ENCODE measurements at places on chromosomes 6 and 20.

DNA sequence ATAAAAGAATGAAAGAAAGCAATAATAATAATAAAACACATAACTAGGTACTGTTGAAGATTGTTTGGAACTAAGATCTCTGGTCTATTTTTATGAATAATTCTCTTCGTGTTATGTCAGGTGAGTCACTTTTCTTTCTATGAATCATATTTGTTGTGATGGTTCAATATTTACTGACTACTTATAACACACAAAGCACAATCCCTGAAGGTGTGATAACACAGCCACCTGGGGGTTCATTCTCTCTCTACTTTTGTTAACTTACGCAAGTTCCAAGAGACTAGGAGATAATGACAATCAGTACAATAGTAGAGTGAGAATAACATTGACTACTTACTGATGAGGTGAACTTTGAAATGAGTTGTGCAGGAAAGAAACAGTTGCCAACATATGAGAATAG, 149.9 kb downstream of the IBTK start:
- DNase-seq = no peak

DNA sequence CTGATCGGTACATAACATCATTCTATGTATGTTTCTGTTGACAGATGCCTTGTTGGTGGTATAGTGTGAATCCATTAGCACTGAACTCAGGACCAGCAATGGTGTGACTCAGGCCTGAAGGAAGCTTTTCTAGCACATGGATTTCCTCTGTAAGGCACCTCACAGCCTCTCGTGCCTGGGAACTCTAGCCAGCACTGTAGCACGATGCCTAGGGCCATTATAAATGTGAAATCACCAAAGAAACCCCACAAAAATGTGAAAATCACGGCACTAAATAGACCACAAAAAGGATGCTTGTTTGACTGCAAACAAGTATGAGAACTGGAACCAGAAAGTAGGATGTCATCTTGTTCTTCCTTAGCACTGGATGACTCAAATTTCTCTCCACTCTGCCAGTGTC, 63.7 kb upstream of the NKX2-2 start:
- DNase-seq = no peak

- peak; percentile 23 for DNase-seq
These were observed 413 bp downstream of the PTPRA start for GRCh38 chr20:2873747-2874041.

GRCh38 chr6:160534050-160534696, 129.9 kb downstream of the LPA start:
- peak; percentile 51 for DNase-seq

DNA sequence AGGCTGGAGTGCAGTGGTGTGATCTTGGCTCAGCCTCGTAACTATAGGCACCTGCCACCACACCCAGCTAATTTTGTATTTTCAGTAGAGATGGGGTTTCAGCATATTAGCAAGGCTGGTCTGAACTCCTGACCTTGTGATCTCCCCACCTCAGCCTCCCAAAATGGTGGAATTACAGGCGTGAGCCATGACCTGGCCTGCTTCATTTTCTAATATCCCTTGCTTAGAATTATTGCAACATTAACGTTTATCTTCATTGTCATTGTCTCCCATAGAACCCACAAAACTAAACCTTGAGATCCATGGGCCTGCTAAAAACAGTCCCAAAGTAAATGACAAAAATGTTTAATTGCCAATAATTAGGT, 6.1 kb downstream of the EEF1A1 start:
- DNase-seq = no peak

DNA sequence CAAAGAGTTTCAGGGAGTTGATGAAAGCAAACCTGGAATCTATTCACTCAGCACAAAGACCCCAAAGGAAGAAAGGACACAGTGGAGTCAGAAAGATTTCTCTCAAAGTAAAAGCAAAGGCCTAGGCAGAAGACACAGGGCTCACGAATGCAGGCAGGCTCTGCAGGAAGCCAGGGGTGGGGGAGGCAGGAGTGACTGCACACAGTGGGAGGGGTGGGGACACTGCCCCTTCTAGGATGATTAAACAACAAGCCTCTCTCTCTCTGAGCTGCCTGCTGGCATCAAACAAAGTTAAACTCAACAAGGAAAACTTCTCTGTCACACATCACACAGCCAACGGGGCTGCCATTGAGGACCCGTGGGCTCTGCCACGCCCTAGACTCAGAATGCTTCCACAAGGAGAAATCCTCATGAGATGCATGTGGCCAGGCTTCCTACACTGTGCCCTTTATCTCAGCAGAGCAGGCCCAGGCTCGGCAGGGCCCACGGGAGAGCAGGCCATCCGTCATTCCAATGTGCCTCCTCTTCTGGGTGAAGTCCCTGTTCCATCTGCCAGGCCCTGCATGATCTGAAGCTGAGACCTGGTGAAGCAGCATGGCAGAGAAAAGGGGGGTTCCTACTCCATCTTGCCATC, 70.1 kb downstream of the RAMACL start:
- no peak for DNase-seq

GRCh38 chr6:91291071-91291470, 704.2 kb upstream of the MAP3K7 start:
- peak; percentile 75 for DNase-seq

DNA sequence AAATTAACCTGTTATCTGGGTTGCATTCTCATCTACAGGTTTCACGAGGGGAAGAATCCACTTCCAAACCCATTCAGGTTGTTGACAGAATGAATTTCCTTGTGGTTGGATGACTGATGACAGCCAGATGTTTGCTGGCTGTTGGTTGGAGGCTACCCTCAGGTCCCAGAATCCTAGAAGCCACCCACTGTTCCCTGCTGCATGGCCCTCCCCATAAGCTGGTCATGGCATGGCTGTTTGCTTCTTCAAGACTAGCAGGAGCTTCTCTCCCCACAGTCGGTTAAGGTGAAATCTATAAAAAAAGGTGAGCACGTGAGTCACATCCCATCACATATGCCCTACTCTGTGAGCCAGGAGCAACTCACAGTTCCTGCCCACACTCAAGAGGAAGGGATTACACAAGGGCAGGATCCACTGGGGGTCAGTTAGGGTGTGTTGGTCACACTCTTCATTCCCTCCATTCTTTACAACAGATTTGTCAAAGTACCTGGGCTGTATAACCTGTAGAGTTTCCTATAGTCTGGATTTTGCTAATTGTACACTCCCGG, 19.5 kb upstream of the RPS10 start:
- DNase-seq = no peak

DNA sequence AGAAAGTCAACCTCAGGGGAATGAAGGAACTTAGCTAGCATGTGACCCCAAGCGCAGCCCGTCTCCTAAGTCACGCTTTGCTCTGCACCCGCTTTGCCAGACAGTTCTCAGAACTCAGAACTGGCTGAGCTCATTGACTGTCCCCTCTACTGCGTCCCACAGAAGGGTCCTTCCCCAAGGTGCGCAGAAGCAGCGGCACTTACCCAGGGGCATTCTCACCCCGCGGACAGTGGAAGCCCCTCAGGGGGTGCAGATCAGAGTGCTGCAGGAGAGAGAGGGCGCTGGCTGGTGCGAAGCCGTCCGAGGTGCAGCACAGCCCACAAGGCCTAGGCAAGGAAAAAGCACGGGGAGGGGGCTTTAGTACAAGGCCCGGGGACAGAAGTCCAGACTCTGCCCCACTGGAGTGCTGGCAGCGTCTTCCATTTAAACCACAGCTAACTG, 807 bp downstream of the SNHG17 start:
- DNase-seq = no peak

DNA sequence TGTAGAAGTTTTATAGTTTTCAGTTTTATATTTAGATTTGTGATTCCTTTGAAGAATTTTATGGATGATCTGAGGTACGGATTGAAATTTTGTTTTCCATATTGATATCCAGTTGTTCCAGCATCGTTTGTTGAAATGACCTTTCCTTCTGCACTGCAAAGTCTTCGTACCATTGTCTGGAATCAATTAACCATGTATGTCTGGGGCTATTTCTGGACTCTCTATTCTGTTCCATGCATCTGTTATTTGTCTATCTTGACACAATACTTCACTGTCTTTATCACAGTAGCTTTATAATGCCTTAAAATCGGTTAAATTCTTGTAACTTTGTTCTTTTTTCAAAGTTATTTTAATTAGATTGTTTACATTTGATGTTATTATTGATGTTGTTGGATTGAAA, 154.9 kb downstream of the FARS2 start:
- DNase-seq = no peak

DNA sequence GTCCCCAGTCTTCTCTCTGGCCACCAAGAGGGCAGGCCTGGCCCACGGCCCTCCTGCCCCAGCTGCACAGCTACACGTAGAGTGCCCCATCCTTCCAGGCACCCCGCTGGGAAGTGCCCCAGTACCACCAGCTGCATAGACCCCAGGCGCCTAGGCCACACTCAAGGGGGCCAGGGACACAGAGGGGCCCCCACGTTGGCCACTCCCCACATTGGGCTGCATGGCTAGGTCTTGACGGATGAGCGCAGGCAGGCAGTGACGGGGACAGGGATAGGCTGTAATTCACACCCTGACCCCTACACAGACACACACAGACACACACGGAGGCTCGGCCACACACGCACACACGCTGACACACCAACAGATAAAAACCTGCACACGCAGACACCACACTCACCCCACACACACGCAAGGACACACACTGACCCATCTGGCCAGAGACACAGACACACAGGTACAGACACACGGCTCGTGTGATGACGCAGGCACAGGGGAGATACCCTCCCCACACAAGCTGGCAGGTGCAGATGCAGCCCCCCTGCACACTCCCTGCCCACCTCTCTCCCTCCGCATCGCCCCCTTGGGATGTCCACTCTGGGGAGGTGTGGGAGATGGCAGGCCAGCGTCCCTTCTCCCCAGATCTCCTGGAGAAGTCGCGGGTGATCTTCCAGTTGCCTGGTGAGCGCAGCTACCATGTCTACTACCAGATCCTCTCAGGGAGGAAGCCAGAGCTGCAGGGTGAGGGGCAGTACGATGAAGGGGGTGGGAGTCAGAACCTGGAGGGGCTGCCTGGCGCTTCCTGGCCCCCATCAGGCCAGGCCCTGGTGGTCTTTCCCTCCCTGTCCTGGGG, 30.0 kb downstream of the MYH7B start:
- DNase-seq = no peak

- peak; percentile 47 for DNase-seq
These were observed 982 bp downstream of the HECA start for GRCh38 chr6:139135578-139136545.

DNA sequence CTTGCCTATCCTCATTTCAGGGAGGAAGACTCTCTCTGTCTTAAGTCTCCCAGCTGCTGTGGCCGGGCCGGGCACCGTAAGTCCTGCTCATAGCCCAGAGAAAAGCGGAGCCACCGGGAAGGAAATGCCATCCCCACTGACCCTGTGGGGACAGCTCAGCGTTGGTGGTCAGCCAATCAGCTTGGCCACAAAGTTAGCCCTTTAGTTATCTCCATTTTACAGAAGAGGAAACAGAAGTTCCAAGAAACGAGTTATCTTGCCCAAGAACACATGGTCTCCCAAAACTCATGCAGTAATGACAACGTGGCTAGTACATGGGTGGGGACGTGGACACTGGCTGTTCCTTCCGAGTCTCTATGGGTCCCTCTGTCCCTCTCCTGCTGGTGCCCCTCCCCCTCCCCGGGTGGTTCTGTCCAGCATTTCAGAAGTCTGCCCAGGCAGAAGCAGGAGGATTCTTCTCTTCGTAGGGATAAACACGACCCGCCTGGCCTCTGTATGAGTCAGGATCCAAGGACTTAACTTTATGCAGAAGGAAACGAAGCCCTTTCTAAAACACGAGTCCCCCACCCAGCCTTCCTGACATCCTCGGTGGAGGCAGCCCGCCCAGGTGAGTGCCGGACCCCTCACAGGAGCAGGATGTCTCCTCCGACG, 273.8 kb downstream of the CDH4 start:
- no peak for DNase-seq

DNA sequence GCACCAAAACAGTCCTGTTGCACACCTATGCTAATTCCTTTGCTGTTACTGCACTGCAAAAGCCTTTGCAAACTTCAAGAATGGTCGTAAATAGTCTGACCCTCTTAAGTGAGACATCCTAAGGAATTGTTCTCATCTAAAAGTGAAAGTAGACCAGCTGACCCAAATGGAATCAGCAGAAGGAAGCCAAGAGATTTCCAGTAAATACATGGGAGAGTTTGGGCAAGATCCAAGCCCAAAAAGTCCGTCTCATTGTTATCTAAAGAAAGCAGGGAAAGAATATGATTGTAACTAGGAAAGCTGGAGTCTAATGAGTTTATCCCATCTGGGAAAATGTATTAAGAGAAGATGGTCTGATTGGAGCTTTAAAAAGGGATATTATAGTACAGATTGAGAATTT, 43.0 kb upstream of the HIVEP1 start:
- DNase-seq = peak; percentile 62

Measured in astrocyte of the spinal cord (primary cell).